Stimulated activated CD4-positive, alpha-beta T cell treated with anti-CD3 and anti-CD28 coated beads, TNF-alpha, amount 100 ng/mL, for 1 hour (primary cell): ENCODE measurements at places on chromosomes 16 and 17.

- no peak for DNase-seq
Measured at GRCh38 chr16:13866073-13866472, 53.9 kb upstream of the ERCC4 start.

- DNase-seq, result no peak
Measured at GRCh38 chr17:74206332-74206818, 2.9 kb downstream of the RPL38 start.

GRCh38 chr16:49350265-49351095, 23.1 kb upstream of the C16orf78 start:
- no peak for DNase-seq

DNA sequence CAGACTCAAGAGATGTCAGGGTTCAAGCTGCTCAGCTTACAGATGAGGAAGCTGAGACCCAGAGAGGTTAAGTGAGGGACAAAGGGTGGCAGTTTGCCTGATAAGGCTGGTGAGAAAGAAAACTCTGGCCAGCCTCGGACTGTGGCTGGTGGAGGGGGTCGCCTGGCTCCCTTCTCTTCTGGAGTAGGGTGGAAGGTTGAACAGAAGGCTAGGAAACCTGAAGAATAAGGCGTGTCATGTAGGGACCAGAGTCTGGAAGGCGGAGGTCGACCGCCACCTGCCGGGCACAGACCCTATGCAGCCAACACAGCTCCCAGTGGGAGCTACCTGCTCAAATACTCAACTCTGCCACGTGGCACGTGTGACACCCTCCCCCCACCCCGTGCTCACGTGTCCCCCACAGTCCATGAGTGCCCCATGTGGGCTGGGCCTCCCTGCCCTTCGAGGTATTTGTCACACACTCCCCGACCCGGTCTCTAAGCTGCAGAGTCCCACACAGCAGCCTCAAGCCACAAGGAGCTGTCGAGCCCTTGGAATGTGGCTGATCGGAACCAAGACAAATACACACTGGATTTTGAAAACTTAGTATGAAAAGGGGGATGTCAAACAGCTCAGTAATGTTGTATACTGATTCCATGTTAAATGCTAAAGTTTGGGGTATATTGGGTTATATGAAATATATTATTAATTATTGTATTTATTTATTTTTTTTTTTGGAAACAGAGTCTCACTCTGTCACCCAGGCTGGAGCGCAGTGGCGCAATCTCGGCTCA, 11.8 kb downstream of the HID1 start:
- DNase-seq, result peak; percentile 44

DNA sequence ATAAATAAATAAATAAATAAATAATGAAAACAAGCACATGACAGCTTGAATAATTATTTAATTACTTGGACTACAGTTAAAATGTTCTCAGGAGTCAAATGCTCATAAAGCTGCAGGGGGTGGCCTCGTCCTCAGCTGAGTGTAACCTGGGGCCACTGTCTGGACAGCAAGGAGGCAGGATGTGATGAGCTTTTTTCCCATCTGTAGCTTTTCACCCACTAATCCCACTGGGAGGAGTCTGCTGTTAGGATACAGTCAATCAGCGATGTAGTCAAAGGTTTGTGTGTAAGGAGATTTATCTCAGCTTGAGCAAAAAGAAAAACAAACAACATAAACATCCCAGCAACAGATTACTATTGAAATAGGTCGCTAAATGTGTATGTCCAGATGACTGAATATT, 22.5 kb downstream of the ZCCHC14 start:
- no peak for DNase-seq

- peak; percentile 81 for DNase-seq
Measured at GRCh38 chr17:27601069-27601974, 29.7 kb upstream of the LGALS9 start.

DNA sequence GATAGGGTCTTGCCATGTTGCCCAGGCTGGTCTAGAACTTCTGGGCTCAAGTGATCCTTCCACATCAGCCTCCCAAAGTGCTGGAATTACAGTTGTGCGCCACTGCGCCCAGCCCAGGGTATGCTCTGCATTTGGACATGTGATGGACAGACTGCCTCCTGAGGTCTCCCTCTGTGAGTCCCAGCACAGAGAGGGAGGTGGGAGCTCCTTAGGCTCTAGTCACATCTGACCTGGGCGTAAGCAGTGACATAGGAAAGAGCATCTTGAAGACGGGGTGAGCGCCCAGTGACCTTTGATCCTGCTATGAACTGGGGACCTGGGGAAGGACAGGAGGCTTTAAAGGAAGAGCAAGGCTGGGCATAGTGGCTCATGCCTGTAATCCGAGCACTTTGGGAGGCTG, 2.2 kb upstream of the GFAP start:
- DNase-seq, result no peak

DNA sequence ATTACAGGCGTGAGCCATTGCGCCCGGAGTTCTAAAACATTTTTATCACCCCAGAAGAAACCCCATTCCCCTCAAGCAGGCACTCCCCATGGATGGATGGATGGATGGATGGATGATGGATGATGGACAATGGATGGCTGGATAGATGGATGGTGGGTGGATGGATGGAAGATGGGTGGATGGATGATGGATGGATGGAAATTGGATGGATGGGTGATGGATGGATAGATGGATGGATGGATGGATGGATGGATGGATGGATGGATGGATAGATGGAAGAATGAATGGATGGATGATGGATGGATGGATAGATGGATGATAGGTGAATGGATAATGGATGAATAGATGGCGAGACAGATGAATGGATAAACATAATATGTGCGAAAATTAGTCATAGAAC, 16.5 kb downstream of the PLA2G10 start:
- no peak for DNase-seq

DNA sequence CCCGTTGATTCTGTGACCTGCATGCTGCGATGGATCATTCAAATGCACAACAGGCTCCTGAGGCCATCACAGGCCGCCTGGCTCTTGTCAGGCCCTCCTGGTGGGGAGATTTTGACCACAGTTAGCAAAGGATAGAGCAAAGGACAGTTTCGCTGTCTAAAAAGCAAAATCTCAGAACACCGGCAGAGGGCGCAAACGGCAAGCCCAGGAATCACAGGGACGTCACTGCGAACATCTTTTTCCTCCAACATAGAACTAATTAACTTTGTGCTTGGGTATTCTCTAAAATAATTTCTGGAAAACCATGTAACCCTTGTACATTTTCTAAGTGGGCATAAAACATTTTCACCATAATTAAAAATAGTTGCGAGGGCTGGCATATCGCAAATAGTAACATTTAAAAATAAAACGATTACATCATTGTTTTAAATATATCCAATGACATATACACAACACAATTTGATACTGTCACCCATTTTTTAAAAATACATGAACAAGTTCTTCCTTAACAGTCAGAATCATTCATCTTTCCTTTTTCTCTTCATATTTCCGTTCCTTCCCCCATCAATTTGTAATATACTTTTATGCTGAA, 19.7 kb upstream of the SLC47A1 start:
- peak; percentile 26 for DNase-seq

DNA sequence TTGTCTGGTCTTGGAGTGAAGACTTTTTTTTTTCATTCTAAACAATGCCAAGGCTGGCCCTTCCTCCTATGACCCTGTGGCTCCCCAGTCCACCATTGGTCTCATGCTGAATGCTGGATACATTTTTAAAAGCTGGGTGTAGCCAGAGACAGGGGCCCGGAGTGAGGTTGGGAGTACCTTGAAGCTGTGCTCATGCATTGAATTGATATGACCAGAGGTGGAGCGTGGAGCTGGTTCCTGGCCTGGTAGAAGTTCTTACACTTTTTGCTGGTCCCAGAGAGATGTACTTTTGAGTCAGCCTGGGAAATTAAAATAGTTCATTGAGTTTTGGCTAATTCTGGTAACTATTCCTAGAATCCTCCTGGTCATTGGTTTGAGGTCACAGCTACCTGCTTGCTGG, 83.6 kb downstream of the CMIP start:
- no peak for DNase-seq

DNA sequence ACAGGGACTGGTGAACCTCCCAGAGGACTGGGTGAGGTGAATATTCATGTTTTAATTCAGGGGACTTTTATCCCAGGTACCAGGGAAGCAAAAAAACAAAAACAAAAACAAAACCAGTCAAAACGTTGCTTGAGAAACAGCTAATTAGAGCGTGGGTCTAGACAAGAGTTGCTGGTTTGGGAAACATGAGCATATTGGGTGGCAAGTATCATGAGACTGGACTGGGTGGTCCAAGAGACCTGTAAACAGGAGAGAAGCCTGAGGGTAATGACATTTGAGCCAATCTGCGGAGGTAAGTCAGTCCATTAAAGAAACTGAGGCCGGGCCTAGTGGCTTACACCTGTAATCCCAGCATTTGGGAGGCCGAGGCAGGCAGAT, 11.5 kb upstream of the BPTF start:
- no peak for DNase-seq

DNA sequence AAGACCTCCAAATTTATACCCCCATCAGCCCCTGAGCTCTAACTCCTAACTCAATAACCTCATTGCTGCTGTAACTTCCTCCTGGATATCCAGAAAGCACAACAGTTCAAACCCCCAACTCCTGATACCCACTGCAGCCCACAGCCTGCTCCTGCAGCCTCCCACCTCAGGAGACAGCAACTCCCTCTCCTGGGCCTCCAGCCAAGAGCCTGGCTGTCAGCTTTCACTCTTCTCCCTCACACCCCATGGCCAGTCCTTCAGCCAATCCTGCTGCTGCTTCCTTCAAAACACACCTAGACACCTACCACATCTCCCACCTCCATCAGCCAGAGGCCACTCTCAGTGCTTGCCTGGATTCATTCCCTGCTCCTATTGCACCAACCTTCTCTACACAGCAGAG, 5.4 kb downstream of the GINS2 start:
- DNase-seq, result no peak

- DNase-seq, result no peak
Measured at GRCh38 chr17:17289701-17290100, 8.7 kb upstream of the COPS3 start.

GRCh38 chr16:57146735-57147134, 39.1 kb downstream of the PSME3IP1 start:
- no peak for DNase-seq

- DNase-seq, result no peak
Measured at GRCh38 chr17:49521471-49522356, 26.6 kb downstream of the NGFR start.

DNA sequence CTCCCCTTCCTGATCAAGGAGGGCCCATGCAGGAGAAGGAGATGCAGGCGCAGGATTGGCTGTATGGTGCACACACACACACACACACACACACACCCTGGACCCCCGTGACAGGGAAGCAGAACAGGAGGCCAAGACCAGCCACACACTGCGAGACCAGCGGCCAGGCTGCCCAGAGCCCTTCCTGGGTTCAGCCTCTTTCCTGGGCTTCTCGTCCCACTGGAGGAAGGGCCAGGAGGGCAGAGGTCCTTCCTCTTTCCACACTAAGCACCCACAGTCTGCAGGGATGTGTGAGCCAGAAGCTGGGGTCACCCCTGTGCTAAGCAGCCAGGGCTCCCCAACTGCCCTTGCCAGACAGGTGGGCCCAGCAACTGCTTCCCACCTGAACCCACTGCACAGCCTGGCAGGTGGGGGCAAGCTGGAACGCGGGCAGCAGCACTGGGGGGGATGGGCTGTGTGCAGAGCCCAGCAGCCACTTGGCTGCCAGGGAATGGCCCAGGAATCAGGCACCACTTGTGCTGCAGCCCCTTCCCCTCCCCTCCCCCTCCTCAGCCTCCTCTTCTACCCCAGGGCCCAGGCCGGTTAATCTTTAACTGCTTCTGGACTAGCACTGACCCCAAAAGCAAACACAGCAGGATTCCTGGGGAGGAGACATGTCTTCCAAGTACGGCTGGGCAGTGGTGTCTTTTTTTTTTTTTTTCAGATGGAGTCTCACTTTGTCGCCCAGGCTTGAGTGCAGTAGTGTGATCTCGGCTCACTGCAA, 44.6 kb upstream of the SLC38A10 start:
- no peak for DNase-seq

- DNase-seq, result no peak
Measured at GRCh38 chr17:37752482-37752881, 7.6 kb upstream of the HNF1B start.

GRCh38 chr17:1372618-1373017, 27.4 kb downstream of the YWHAE start:
- DNase-seq, result no peak

DNA sequence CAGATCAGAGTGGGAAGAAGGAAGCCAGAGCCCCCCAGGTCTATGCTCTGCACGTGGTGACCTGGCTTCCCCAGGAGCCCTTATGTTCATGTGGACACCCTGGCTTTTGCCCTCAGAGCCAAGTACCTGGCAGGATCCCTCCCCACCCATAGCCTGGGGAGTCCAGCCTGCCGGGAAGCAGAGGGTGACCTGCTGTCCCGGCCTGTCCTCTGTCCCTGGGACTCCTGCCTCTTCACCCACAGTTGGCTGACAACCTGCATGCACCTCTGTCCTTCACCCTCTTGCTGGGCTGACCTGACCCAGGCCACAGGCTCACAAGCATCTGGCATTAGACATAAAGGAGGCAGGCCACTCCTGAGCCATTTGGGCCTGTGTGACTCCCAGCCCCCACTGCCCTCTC, 60.2 kb downstream of the SMPD3 start:
- no peak for DNase-seq

- no peak for DNase-seq
Measured at GRCh38 chr17:66633317-66633965, 201.5 kb upstream of the CACNG5 start.

GRCh38 chr16:11561454-11561805, 25.3 kb downstream of the LITAF start:
- DNase-seq, result no peak

GRCh38 chr17:32496395-32497073, 9.7 kb downstream of the CDK5R1 start:
- DNase-seq, result no peak

DNA sequence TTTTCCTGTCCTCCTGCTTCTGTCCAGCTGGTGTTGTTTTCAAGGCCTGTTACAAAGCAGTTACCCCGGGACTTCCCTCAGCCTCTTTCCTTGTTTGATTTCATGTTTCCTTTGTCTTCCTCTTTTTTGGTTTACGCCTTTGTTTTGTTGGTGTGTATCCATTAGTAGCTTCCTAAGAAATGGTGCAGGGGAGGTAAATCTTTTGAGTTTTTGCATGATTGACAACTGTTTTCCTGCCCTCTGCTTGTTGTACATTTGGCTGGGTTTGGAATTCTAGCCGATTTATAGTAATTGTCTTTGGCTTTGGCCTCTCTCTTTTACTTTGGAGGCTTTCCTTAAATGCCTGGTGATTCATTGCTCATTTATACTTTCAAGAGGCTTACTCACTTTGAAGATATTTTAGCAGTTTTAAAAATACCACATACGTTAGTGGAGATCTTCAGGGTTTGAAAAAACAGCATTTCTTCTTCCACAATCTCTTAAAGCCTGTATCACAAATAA, 32.8 kb downstream of the DNAH2 start:
- no peak for DNase-seq

GRCh38 chr16:53068423-53068833, 13.6 kb downstream of the CHD9 start:
- DNase-seq, result no peak
